ENCODE measurements at places on chromosomes 2 and 18.

DNA sequence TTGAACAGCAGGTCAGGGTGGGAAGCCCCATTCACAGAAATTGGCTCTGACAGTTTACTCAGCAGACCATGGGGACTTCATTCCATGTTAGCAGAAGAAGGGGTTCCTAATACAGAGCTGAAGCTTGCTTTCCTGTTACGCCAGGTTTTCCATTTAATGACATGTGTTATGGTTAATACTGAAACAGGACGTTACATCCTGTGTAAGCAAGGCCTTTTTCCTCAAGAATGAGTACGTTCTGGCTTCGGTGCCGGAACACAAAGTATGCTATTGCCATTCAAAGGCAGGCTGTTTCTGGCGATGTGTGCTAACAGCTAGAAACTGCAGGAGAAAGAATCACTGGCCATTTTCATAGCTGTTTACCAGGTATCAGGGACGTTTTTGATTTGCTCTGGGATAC, 190.4 kb downstream of the SNTG2 start:
- no peak for DNase-seq

DNA sequence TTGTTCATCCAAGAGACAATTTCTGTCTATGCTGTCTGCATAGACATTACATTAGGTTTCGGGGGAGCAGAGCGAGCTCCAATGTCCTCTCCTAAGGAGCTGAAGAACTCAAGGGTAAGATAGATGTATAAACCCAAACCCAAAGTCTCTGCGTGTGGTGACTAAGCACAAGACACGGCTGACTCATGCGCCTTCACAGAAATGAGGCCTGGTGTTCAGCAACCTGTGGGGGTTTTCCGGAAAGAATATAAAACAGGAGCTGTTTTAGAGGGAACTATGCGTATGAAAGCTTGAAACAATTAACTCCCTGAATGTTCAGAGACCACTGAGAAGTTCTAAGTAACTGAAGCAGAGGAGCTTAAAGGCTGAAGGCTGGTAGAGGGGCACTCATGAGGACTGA, 154.7 kb downstream of the SOX11 start:
- DNase-seq = no peak

GRCh38 chr2:157918319-157918718, 42.2 kb upstream of the ACVR1 start:
- no peak for DNase-seq

GRCh38 chr2:143936848-143937722, 582.8 kb downstream of the ZEB2 start:
- no peak for DNase-seq

DNA sequence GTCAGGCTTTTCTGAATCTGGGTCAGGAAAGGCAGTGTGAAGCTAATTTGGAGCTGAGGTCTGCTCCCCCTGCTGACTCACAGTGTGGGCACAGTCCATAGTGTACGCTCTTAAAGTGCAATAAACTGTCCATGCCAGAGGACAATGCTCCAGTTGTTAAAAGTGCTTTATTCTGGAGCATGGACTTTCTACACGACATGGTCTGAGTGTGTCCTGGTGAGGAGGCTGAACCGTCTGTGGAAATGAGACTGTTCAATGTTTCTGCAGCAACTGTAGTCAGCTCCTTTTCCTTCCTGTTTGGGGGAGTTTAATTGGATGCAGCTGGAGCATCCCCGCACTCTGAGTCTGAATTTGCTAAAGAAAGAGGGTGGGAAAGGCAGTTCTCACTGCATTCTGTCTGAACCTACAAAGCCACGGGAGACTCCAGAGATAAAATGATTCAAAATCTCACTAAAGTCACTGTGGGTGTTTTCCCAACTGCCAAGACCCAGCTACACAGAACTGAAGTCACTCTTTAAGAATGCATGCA, 110.2 kb upstream of the TRIB2 start:
- no peak for DNase-seq

GRCh38 chr18:45849529-45849928, 24.1 kb downstream of the SIGLEC15 start:
- DNase-seq = no peak

GRCh38 chr2:207394203-207394781, 135.5 kb upstream of the CREB1 start:
- DNase-seq = no peak

Data from LNCaP clone FGC (cell line).